ENCODE measurements at places on chromosomes 3 and 15.

GRCh38 chr3:8627201-8627940 lies 17.2 kb downstream of the SSUH2 start:
- peaks cover 43% of the 10 kb centered on the region for H3K4me1 ChIP-seq
- DNase-seq: no peak
- H3K27ac ChIP-seq: no peak overlapping the region
- no peaks in the 10 kb centered on the region for H3K27me3 ChIP-seq
- no peak overlapping the region for H3K4me3 ChIP-seq
- peaks cover 9% of the 10 kb centered on the region for H3K36me3 ChIP-seq

DNA sequence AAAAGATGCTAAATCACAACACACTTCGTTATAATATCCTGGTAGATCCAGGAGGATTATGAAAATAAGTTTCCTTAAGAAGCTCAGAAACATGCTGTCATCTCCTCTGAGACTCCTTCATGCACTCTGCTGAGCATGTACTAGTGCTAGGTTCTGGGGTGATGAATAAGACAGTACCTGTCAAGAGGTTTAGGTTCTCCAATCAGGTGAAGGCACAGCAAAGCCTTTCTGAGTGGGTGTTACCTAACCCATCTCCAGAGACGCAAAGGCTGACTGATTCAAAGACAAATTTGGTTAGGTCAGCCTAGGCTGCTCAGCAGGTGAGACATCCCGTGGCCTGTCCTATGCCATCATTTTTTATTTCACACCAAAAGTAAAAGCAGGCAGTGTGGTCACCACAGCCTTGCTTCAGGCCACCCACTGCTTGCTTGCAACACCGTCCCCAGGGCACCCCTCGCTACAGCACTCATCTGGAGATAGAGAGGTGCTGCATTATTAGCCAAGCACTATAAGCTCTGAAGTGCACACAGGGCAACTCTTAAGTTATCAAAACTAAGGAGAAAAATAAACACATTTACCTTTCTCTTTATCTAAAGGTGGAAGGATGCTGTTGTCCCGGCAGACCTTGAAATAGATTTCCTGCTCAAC lies 117.2 kb downstream of the TJP1 start:
- no peaks in the 10 kb centered on the region for H3K4me1 ChIP-seq
- peaks cover 4% of the 10 kb centered on the region for H3K36me3 ChIP-seq
- DNase-seq: no peak
- H3K4me3 ChIP-seq: no peak overlapping the region
- no peaks in the 10 kb centered on the region for H3K27me3 ChIP-seq
- no peak overlapping the region for H3K27ac ChIP-seq

- no peak for DNase-seq
- H3K36me3 ChIP-seq: no peaks in the 10 kb centered on the region
- no peaks in the 10 kb centered on the region for H3K4me1 ChIP-seq
- H3K27me3 ChIP-seq: no peaks in the 10 kb centered on the region
- H3K4me3 ChIP-seq: no peak overlapping the region
Measured at GRCh38 chr3:168051531-168052471, 43.9 kb downstream of the GOLIM4 start.

GRCh38 chr3:69838696-69839515 lies 99.6 kb downstream of the MITF start:
- no peaks in the 10 kb centered on the region for H3K27me3 ChIP-seq
- DNase-seq: no peak
- H3K27ac ChIP-seq: no peak overlapping the region
- no peaks in the 10 kb centered on the region for H3K36me3 ChIP-seq

GRCh38 chr3:54262541-54262940 lies 140.2 kb downstream of the CACNA2D3 start:
- no peaks in the 10 kb centered on the region for H3K4me1 ChIP-seq
- DNase-seq: no peak
- H3K36me3 ChIP-seq: no peaks in the 10 kb centered on the region

- no peak for DNase-seq
- no peak overlapping the region for H3K27ac ChIP-seq
- no peak overlapping the region for H3K4me3 ChIP-seq
- peaks cover 17% of the 10 kb centered on the region for H3K27me3 ChIP-seq
- H3K36me3 ChIP-seq: no peaks in the 10 kb centered on the region
Measured at GRCh38 chr15:94670438-94671034, 439.2 kb downstream of the MCTP2 start.

DNA sequence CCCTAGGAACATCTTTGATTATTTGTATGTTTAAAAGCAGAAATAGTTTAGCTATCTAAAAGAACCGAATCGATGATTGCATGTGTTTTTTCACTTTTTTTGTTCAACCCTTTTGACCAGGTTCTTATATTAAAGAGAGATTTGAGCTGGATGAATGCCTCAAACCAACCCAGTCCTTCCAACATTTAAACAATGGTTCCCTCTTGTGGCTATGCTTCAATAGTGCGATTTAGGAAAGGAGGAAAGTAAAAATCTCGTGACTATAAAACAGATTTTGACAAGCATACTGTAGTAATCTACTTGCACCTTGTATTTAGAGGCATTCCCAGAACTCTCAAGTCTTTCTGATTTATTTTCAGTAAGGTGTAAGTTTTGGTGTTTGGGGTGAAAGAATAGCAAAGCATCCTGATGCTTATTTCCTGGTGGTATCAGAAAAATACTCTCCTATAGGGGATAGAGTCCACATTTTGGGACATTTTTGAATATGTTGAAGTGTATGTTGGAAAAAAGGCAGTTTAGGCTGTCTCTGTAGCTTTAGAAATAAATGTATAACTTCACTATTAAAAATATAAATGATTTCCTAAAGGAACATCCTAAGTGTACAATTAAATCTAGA lies 159.6 kb upstream of the KCNH8 start:
- H3K27ac ChIP-seq: no peak overlapping the region
- H3K27me3 ChIP-seq: no peaks in the 10 kb centered on the region
- DNase-seq: peak; percentile 12
- no peak overlapping the region for H3K4me3 ChIP-seq

DNA sequence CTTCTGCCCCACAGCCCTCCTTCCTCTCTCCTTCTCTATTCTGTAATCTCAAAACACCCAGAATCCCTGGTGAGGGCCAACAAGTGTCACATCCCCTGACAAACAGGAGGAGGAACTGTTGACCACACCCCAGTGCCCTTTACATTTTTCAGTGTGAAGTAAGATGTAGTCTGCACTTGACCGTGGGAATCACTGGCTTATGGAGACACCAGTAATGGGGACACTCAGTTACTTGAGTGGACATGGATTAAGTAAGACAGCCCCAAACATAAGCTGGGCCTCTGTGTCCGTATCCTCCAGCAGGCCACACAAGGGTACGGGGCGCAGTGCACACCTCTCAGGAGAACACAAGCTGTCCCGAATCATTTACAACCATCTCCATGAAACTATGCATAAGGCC lies 28.4 kb upstream of the LIMD1 start:
- H3K27ac ChIP-seq: no peak overlapping the region
- no peaks in the 10 kb centered on the region for H3K27me3 ChIP-seq
- no peak overlapping the region for H3K4me3 ChIP-seq
- no peak for DNase-seq
- no peaks in the 10 kb centered on the region for H3K36me3 ChIP-seq

GRCh38 chr3:45084820-45085816 lies 59.0 kb downstream of the CLEC3B start:
- no peaks in the 10 kb centered on the region for H3K4me1 ChIP-seq
- no peak for DNase-seq
- no peak overlapping the region for H3K27ac ChIP-seq
- H3K4me3 ChIP-seq: no peak overlapping the region
- peaks cover 19% of the 10 kb centered on the region for H3K36me3 ChIP-seq
- H3K27me3 ChIP-seq: no peaks in the 10 kb centered on the region

DNA sequence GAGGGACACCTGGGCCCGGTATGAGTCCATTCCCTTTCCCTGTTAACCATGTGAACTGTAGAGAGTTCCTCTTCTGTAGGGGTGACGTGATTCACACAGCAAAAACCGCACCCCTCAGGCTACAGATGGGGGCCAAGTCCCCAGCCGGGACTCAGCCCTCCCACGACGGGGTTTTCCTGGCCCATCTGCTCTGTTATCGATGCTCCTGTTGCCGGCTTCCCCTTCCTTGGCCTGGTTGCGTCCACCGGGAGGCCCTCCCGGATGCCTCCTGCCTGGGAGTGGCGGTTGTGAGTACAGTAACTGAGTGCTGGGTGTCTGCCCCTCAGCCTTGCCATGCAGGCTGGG lies 817 bp upstream of the PLXNA1 start:
- peaks cover 22% of the 10 kb centered on the region for H3K4me1 ChIP-seq
- H3K4me3 ChIP-seq: peak overlapping the region; percentile 75
- H3K27me3 ChIP-seq: peaks cover 35% of the 10 kb centered on the region

- no peak for DNase-seq
- no peaks in the 10 kb centered on the region for H3K4me1 ChIP-seq
- no peak overlapping the region for H3K27ac ChIP-seq
Measured at GRCh38 chr15:63772520-63772919, 61.2 kb downstream of the HERC1 start.

- no peak overlapping the region for H3K27ac ChIP-seq
- H3K4me3 ChIP-seq: no peak overlapping the region
- H3K27me3 ChIP-seq: no peaks in the 10 kb centered on the region
- H3K4me1 ChIP-seq: no peaks in the 10 kb centered on the region
- no peak for DNase-seq
Measured at GRCh38 chr15:20358066-20358778, 183.4 kb downstream of the GOLGA6L6 start.

GRCh38 chr15:70439304-70439877 lies 324.0 kb downstream of the UACA start:
- no peak overlapping the region for H3K4me3 ChIP-seq
- H3K36me3 ChIP-seq: no peaks in the 10 kb centered on the region
- peaks cover 34% of the 10 kb centered on the region for H3K27me3 ChIP-seq
- H3K27ac ChIP-seq: no peak overlapping the region
- DNase-seq: no peak
- H3K4me1 ChIP-seq: peaks cover 25% of the 10 kb centered on the region

DNA sequence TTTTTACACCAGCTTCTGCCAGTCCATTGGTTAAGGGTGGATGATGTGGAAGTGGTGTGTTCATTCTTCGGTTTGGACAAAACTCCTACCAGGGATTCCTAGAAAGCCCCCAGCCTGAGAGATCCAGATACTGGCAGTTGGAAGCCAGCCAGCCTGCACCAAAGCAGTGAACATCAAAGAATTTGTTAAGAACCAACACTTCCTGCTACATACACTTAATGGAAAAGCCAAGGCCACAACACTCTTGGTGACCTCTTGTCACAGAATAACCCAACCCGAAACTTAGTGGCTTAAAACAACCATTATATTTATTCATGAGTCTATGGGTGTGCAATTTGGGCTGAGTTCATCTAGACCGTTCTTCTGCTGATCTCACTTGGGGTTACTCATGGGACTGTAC lies 42.9 kb upstream of the ADAMTS9 start:
- no peak overlapping the region for H3K4me3 ChIP-seq
- peak; percentile 26 for DNase-seq
- H3K36me3 ChIP-seq: no peaks in the 10 kb centered on the region
- peaks cover 13% of the 10 kb centered on the region for H3K4me1 ChIP-seq

- H3K27me3 ChIP-seq: no peaks in the 10 kb centered on the region
- peaks cover 6% of the 10 kb centered on the region for H3K36me3 ChIP-seq
- H3K4me3 ChIP-seq: no peak overlapping the region
- no peak overlapping the region for H3K27ac ChIP-seq
- no peak for DNase-seq
Measured at GRCh38 chr3:12470111-12470510, 14.2 kb upstream of the TSEN2 start.

GRCh38 chr3:101890716-101891115 lies 41.4 kb downstream of the NFKBIZ start:
- H3K36me3 ChIP-seq: no peaks in the 10 kb centered on the region
- no peak for DNase-seq
- H3K4me1 ChIP-seq: peaks cover 13% of the 10 kb centered on the region
- no peak overlapping the region for H3K27ac ChIP-seq
- no peak overlapping the region for H3K4me3 ChIP-seq

DNA sequence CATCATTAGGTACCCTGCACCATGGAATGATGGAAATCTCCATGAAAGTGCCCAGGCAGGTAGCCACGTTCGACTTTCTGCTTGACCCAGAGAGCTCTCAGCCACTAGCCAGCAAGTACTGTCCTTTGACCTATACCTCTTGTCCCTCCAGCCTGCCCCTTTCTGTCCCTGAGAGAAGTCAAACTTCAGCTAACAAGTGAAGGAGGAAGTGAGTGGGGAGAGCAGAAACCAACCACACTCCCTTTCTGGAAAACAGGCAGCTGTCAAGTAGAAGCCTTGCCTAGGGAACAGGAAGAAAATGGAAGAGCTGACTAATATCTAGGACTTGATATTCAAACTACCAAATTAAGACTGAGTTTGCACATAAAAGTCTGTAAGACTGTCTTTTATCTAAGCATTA lies 30.3 kb upstream of the FSTL1 start:
- H3K27me3 ChIP-seq: no peaks in the 10 kb centered on the region
- H3K4me3 ChIP-seq: no peak overlapping the region
- no peak overlapping the region for H3K27ac ChIP-seq
- no peaks in the 10 kb centered on the region for H3K36me3 ChIP-seq
- DNase-seq: no peak
- no peaks in the 10 kb centered on the region for H3K4me1 ChIP-seq

DNA sequence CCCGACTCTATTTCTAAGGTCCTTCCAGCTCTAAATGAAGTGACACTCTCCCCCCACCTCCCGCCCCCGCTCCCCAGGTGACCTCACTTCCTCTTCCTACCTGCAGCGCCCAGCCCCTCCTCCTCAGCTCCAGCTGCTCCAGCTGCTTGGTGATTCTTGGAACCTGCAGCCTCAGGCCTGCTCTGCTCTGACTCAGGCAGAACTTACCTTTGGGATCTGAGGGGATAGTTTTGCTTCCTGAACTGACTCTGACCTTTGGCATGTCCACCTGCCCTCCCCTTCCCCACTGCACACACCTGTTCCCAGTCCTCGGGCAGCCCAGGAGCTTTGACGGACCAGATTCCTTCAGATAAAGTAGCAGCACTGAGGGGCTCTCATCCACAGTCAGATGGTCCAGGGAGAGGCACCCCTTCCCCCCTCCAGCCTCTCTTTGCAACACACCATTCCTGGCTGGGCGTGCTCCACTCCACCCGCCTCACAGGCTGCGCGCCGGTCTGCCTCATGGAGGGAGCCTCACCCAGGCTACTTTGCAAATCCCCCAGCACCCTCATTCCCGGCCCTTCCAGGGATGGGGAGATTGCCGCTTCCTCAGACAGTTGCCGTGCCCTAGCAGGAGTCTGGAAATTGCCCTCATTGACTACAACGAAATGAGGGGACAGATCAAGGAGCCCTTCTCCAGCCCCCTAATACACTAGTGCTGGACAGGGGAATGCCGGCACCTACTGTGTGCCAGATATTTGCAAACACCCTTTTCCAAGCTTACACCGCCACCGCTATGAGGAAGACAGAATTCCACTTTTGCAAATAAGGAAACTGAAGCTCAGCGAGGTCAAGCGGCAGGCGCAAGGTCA lies 692 bp upstream of the C15orf39 start:
- peak overlapping the region; percentile 79 for H3K27ac ChIP-seq
- peaks cover 57% of the 10 kb centered on the region for H3K36me3 ChIP-seq
- peaks cover 52% of the 10 kb centered on the region for H3K4me1 ChIP-seq
- peak; percentile 84 for DNase-seq

Measured in Calu3 (cell line).